Stimulated activated CD4-positive, alpha-beta T cell treated with anti-CD3 and anti-CD28 coated beads, Interleukin-15, amount 100 ng/mL, for 1 hour (primary cell): ENCODE measurements at places on chromosomes 12 and 14.

GRCh38 chr14:39302124-39302810, 68.6 kb downstream of the MIA2 start:
- no peak for DNase-seq

- DNase-seq, result no peak
Observed at GRCh38 chr12:66964629-66965028, 285.8 kb upstream of the GRIP1 start.

- no peak for DNase-seq
Observed at GRCh38 chr12:132899033-132899432, 11.6 kb upstream of the CHFR start.

DNA sequence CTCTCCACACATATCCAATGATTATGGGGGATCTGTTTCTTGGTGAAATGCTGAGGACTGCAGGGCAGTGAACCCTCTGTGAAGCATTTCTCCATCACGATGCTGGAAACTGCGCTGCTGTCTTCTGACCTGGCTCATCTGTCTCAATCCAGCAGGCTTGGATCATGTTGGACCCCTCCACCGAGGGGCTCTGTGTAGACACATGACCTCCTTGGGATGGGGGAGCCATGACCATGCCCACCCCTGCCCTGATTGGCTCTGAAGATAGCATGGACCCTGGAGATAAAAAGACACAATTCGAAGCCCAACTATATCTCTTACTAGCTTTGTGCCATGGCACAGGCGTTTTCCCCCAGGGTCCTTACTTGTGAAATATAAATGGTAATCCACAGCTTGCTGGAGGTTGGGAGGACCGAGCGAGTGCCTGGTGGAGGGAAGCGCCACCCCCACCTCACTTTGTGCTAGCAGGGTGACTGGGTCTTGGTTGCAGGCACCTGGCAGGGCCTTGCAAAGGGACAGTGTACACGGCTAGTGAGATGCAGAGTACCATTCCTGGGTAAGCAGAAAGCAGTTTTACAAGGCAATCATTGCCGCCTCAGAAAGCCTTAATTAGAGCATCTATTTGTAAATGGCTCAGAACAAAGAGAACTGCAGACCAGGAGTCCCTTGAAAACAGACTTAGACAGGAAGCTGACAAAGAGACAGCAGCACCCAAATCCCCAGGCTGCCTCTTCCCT, 2.4 kb upstream of the KRT83 start:
- no peak for DNase-seq

GRCh38 chr12:94868161-94868560, 135.3 kb downstream of the NDUFA12 start:
- no peak for DNase-seq

- no peak for DNase-seq
Observed at GRCh38 chr12:7512553-7512952, 9.0 kb upstream of the CD163 start.

- no peak for DNase-seq
Observed at GRCh38 chr12:15632708-15633107, 156.5 kb downstream of the EPS8 start.

GRCh38 chr12:121223292-121224285, 13.7 kb downstream of the P2RX4 start:
- DNase-seq, result no peak

GRCh38 chr12:63400718-63401117, 249.7 kb upstream of the AVPR1A start:
- no peak for DNase-seq

DNA sequence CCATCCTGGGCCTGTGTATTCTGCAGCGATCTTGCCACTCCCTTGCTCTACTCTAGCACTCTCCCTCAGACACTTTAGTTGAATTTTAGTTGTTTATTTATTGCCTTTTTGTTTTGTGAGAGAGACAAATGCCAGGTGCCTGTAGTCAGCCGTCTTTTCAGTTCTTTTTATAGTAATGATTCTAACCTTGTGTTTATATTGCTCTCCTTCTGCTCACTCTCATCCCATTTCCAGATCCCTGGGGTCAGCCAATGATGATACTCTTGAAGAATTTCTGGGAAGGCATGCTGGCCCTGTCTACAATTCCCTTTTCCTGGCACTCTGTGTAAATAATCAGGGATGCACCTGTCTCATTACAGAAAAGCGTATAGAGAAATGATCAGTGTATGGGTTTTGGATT, 334.1 kb upstream of the MIS18BP1 start:
- no peak for DNase-seq

- DNase-seq, result no peak
Observed at GRCh38 chr14:73324533-73324932, 87.2 kb downstream of the PAPLN start.

- DNase-seq, result no peak
Observed at GRCh38 chr12:113325916-113326315, 9.0 kb downstream of the SLC8B1 start.

GRCh38 chr14:96297000-96297399, 41.0 kb downstream of the BDKRB1 start:
- DNase-seq, result no peak
